AG09319 (cell line): ENCODE measurements at places on chromosomes 4 and X.
A peak's percentile ranks its signal among the peaks of the same experiment; 100 is the strongest.

DNA sequence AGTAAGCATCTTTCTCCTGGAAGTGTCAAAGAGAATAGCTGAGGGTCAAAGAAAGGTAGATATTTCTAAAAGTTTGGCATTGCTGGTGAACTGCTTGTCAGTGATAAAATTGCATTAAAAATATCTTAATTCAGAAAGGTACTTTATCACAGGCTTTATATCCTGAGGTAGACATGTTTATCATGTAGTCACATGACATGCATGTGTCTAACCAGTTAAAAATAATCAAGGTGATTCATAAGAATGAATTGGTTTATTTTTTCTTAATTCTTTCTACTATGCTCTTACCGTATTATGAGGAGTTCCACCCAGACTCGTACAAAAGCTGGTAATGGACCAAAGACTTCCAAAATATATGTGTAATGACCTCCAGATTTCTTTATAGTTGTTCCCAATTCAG lies 6.1 kb downstream of the SLC7A11 start:
- DNase-seq: no peak

GRCh38 chrX:153520287-153520917 lies 3.0 kb downstream of the ATP2B3 start:
- no peak for DNase-seq

DNA sequence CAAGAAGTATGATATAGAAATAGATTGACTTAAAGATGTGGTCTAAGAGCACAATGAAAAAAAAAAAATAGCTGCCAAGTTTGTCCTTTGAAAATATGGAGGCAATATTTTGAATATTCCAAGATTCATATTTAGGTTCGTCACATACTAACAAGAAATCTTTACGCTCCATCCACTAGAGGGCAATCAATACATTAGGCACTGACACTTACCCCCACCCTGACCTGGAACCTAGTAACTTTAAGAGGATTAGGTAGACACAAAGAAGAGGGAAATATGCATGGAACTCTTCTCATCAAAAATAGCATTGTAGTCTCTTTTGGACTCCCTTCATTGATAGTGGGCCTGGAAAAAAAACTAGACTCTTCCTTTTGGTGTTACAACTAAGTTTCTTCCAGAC lies 1108.1 kb downstream of the PCDH19 start:
- DNase-seq: no peak

GRCh38 chrX:55452833-55453124 lies 852 bp downstream of the MAGEH1 start:
- DNase-seq: no peak

- no peak for DNase-seq
Measured at GRCh38 chrX:142249721-142250120, 44.6 kb upstream of the MAGEC2 start.

- no peak for DNase-seq
Measured at GRCh38 chrX:97602465-97603258, 719.0 kb downstream of the RPA4 start.

GRCh38 chr4:164337219-164337944 lies 416.5 kb upstream of the SMIM31 start:
- DNase-seq: no peak

GRCh38 chrX:30283456-30284200 lies 25.6 kb downstream of the NR0B1 start:
- peak; percentile 70 for DNase-seq

DNA sequence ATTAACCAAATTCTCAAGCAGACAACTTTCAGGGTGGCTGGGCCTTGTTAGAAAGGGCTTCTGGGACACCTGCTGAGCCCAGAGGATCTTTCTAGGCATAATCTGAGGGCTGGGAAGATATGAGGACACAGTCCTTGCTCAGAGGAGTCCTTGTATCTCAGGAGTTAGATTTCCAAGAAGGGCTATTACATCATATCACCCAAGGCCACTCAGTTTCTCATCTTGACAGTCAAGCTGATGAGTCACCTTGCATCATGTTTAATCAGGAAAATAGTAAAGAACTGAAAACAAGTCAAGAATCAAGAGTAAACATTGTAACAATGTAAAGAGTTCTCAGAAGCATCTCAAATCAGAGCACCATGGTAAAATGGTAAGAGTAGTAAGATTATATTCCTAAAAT lies 4.0 kb downstream of the PCYT1B start:
- DNase-seq: no peak

DNA sequence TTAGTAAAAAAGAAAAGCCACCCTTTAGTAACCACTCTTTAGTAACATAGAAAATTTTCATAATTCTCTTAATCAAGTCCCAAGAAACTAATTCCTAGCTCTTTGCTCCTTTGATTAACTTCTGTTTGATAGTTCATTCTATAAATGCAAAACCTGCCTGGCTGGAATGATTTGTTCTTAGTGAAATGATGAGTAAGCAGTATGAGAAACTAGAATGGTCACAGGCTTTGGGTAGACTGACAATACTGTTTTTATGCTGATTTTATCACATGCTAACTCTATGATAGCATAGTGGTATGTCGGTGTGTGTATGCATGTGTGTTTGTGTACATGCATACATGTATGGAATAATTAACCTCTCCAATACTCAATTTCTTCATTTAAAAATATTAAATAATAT lies 81.2 kb downstream of the SYTL5 start:
- no peak for DNase-seq

DNA sequence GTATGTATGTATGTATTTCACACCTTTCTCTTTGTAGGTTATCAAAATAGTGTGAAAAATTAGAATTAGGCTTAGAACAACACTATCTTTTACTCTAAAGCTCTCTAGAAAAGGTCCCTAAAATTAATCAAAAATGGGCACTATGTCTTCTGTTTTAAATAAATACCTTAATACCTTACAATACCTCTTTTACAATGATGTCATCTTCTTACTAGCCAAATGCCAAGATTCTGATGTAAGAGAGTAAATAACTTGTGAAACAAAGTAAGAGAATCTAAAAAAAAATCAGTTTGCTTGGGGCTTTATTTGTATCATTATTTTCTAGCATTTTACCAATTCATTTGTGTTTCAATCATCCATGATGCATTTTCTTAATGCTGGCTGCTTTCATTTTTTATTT lies 402.2 kb upstream of the MAGEB2 start:
- DNase-seq: no peak

GRCh38 chr4:93157986-93158385 lies 670.6 kb upstream of the ATOH1 start:
- no peak for DNase-seq

- no peak for DNase-seq
Measured at GRCh38 chr4:188175288-188175687, 36.0 kb downstream of the TRIML1 start.

- no peak for DNase-seq
Measured at GRCh38 chrX:97531825-97532224, 648.1 kb downstream of the RPA4 start.

GRCh38 chr4:83036991-83037665 lies 2.1 kb downstream of the COPS4 start:
- no peak for DNase-seq

GRCh38 chr4:90183254-90183653 lies 56.1 kb downstream of the CCSER1 start:
- no peak for DNase-seq

DNA sequence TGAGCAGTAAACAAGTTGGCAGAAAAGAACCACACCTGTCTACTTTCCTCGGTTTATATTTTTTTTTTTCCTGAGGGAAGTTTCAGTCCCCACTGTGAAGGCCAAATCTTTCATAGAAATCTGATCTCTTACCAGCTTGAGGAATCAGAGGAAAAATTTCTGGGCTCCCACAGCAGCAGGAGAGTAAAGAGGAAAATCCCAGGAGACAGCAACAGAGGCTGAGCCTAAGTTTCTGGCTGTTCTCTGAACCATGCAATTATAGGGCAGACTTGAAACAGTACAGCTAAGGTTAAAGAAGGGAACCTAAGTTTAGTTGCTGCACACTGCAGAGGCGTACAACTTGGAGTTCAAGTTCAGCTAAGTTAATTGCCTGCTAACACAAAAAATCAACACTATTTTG lies 1090.9 kb upstream of the INTU start:
- no peak for DNase-seq

DNA sequence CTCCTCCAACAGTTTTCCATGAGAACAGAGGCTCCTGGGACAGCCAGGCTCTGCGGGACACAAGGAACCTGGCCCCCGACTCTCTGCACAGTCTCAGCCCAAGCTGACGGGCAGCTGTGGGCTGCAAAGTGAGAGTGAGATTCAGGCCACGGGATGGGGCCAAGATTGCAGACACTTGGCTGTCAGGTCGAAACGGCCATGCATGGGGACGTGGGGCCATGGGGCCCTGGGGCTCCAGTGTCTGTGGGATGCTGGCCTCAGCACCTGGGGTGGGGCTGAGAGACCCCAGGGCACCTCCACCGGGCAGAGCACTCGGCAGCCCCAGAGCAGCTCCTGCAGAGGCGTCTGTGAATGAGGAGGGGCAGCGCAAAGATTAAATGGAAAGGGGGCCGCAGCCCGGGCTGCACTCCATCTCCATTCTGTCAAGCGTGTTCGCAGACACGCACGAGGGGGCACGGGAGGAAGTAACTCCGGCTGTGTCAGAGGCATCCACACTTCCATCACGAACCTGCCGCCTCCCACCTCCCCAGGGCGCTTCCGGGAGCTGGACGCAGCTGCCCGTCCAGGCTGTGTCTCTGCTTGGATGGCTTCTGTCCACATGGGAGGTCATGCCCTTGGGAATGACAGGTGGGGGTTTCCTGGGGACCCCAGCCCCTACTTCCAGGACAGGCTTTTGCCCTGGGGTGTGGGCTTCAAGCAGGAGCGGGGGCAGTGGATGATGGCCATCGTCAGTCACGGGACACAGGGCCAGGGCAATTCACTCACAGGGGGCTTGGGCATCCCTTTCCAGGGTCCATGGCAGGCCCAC lies 82.8 kb upstream of the NKX1-1 start:
- no peak for DNase-seq

- no peak for DNase-seq
Measured at GRCh38 chr4:6852582-6852981, 57.0 kb upstream of the TBC1D14 start.

DNA sequence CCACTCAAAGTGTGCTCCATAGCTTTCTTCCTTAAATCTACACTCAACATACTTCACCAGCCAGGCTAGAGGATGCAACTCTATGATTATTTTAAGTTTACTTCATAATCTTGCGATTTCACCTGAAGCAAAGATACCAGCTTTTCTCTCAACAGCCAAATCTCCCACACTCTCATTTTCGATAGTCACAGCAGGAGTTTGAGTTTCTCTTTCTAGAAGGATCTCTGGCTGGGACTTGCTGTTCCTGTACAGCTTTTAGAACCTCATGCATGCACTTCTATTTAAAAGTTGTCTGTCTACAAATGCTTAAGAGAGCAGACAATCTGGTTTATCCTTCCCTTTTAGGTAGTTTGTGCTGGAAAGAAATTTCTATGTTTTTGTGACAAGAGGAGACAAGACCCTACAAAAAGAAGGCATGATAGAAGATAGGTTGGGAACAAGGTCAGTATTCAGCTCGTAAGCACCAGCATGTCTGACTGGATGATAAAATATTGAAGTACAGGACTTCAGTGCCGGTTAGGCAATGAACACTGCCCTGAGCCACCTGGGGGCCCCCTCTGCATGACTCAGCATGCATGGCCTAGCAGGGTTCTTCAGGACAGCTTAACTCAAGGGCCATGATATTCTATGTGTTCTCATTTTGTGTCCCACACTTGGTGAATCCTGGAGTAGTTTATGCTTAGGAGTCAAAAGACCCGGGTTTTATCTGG lies 65.6 kb downstream of the ATXN3L start:
- DNase-seq: no peak

DNA sequence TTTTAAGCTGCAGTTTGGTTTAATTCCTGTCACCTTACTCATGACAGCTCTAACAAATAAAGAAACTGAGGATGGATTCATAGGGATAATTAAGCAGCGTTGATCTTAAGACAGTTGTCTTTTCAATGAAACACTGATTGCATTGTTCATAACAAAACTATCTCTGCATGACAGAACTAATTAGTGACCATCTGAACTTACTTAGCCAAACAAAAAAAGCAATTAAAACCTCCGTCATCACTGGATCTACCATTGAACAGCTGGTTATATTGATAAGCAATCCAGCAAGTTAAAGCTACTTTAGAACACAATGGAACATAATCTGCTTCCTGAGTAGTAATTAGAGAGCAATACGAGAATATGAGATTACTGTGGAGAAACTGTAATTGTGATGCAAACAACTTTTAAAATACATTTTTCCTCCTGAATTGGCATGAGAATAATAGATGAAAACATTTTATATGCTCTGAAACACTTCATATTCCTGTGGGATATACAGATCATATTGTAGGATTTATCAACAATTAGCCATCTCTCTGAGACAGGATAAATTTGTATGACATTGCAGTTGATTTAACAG lies 2576.8 kb downstream of the PCDH7 start:
- DNase-seq: no peak

- no peak for DNase-seq
Measured at GRCh38 chr4:173165706-173166105, 2.9 kb upstream of the GALNT7 start.

DNA sequence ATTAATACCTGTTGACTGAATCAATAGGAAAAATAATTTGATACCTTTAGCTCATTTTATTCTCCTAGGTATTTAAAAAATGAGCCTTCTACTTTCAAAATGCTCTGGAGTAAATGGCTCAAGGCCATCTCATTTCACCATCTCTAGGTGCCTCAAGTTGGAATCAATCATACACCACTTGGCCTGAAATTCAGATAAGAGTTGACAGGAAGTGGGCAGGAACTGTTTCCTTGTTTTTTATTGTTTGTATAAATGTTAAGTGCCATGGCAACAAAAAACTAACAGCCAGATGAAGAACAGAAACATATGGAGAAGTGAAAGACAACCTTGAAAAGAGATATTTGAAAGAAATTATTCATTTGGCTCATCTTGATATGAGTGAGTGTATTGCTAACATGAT lies 12.4 kb downstream of the LIMCH1 start:
- no peak for DNase-seq

GRCh38 chr4:184473499-184474262 lies 669 bp downstream of the IRF2 start:
- DNase-seq: no peak

- DNase-seq: no peak
Measured at GRCh38 chrX:13876652-13877051, 59.8 kb upstream of the GPM6B start.

GRCh38 chrX:115988825-115989224 lies 181.7 kb upstream of the AGTR2 start:
- DNase-seq: no peak

GRCh38 chr4:16082426-16083240 lies 1.2 kb downstream of the PROM1 start:
- no peak for DNase-seq

DNA sequence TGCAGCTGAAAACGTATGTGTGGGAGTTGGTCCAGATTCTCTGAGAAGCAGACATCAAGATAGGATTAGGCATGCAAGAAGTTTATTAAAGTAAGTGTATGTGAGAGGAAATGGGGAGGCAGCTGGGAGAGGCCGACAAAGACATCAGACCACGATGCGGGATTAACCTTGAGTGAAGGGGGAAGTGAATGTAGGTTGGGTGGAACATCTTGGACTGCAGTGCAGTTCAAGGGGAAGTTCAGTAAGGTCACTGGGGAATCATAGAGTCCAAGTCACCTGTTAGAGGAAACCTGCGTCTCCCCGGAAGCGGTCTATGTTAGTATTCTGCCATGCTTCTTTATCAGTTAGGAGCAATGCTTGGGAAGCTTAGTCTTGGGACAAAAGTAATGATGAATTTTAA lies 22.0 kb downstream of the CXCL8 start:
- DNase-seq: no peak
